ENCODE measurements at places on chromosomes 5 and 9. TPM values are rescaled to one million over a fixed set of nuclear protein-coding genes. Genes with fewer than 3 reads are reported as not detected.

Gene TPRN
- 3.9 TPM for total RNA-seq

Gene MSMP
- not detected for total RNA-seq

Gene IFNA14
- not detected for total RNA-seq

Gene AHRR
- 29.2 TPM for total RNA-seq

Gene NFIB
- total RNA-seq: 10.7 TPM

Gene MYOZ3
- 0.47 TPM for total RNA-seq

Gene BTNL8
- total RNA-seq: not detected

Gene PCDHB2
- 1.3 TPM for total RNA-seq

Gene C9orf50
- total RNA-seq: under 0.01 TPM

Gene FCN2
- not detected for total RNA-seq

Gene TIMD4
- total RNA-seq: not detected

Gene PCA3
- total RNA-seq: 0.26 TPM

Gene OLFM1
- 1.1 TPM for total RNA-seq

Gene NOTCH1
- total RNA-seq: 17.3 TPM

Gene SYK
- total RNA-seq: under 0.01 TPM

Gene IL9
- total RNA-seq: not detected

Gene SVEP1
- 62.5 TPM for total RNA-seq

Gene PRSS3
- total RNA-seq: 47.3 TPM

Gene MRPS30
- 47.4 TPM for total RNA-seq

Gene C7
- total RNA-seq: 0.26 TPM

Gene HACD4
- 4.9 TPM for total RNA-seq

Gene SPATA31E1
- total RNA-seq: not detected

Gene LCP2
- total RNA-seq: not detected

Gene FAT2
- total RNA-seq: 0.09 TPM

Gene UGT3A2
- not detected for total RNA-seq

Gene PCDHGA11
- 12.0 TPM for total RNA-seq

Gene LCN6
- total RNA-seq: not detected

Gene CDH9
- total RNA-seq: not detected

Gene PDCD1LG2
- total RNA-seq: 1.9 TPM

Gene LHX2
- total RNA-seq: not detected

Gene SNCAIP
- 0.16 TPM for total RNA-seq

Gene GFM2
- total RNA-seq: 27.4 TPM

Gene DMRTA1
- total RNA-seq: 0.47 TPM

Gene RNF183
- total RNA-seq: not detected

Gene FBP2
- total RNA-seq: not detected

Gene BICD2
- total RNA-seq: 38.3 TPM

Gene MEIKIN
- not detected for total RNA-seq

Gene HAUS6
- total RNA-seq: 4.0 TPM

Gene FGD3
- total RNA-seq: not detected

Gene PCDHGB6
- total RNA-seq: 3.7 TPM

Gene MARCOL
- not detected for total RNA-seq

Gene REEP2
- 16.4 TPM for total RNA-seq

Gene DRD1
- total RNA-seq: not detected

Gene KCTD16
- 0.26 TPM for total RNA-seq

Gene RGS3
- 20.8 TPM for total RNA-seq

Gene TRPM3
- total RNA-seq: 0.32 TPM

Gene QRFP
- not detected for total RNA-seq

Gene ENTREP1
- under 0.01 TPM for total RNA-seq

Gene GABRG2
- total RNA-seq: under 0.01 TPM

Gene PCDHB13
- 0.94 TPM for total RNA-seq
